ENCODE measurements at places on chromosomes 3 and 15. TPM values are rescaled to one million over a fixed set of nuclear protein-coding genes. Genes with fewer than 3 reads are reported as not detected.

GRCh38 chr3:44235604-44236484 lies 5.8 kb upstream of the TOPAZ1 start:
- DNase-seq: peak; percentile 55

DNA sequence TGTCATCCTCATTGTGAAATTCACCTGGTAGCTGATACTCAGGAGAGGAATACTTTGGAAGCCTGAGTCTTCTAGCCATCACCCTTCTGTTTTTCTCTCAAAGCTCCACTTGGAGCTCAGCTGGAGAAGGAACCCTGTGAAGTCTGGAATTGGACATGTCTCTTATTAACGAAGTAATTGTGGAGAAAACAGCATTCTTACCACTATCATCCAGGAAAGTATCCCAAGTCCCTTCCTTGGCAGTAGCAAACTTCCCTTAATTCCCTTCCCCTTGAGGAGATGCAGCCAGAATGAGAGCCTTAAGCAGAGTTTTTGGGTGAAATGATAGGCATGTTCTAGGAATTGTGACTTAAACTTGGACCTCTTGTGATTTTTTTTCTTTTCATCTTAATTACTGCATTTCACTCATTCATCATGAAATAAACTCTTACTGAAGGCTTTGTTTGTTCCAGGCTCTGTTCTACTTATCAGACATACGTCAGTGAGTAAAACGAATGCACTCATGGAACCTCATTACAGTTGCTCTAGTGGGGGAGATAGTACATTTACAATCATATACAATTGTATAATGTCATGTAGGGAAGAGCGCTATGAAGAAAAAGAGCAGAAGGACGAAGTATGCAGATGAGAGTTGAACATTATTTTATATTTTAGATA lies 30.5 kb upstream of the TCF12 start:
- no peak for DNase-seq

DNA sequence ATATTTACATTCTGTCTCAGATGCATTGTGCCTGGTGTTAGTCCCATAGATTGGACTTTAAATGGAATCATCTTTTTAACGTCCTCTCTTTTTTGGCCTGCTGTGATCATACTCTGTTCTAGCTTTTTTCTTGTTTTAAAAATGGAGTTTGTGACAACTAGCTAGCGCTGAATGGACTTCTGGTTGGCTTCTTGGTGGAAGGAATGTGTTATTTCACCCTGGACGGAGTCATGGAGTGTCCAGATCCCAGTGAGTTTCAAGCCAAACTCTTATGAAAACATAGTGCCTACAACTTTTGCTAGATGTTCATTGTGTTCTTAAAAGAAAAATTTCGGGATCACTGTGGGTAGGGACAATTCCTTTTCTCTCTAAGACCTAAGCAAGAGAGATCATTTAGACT lies 192.6 kb downstream of the TCF12 start:
- no peak for DNase-seq

- no peak for DNase-seq
Measured at GRCh38 chr3:70889162-70890019, 577.0 kb upstream of the MDFIC2 start.

- no peak for DNase-seq
Measured at GRCh38 chr3:158012901-158013300, 93.3 kb downstream of the SHOX2 start.

PRR20G gene
- total RNA-seq: not detected

RBP2 gene
- not detected for total RNA-seq

DNA sequence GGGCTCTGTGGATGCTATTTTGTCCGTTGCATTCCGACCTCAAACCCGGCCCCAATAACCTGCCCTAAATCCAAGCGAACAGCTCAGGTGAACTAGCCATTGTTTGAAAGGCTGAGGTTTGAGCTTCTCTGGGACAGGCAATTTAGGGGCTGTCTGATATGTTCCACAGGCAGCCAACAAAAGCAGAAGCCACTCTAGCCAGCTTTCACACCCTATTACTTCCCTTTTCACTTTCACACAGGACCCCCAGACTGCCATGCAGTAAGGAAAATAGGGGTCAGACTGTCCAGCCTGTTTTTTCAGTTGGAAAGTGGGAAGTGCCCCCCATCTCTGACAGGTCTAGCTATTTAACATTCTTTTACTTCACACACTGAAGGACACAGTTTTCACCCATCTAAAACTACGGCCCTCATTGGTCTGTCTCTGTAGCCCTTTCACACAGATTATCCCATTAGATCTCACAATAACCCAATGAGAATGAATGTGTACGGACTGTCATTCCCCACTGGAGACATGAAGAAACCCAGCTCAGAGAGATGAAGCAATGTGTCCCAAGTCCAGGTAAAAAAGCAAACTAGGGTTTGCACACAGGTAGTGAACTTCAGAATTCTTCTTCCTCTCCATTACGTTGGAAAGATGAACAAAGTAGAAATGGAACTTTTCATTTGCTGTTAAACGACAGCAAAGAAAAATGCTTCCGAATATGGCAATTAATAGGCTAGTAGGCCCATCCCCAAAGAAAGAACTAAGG lies 1.9 kb downstream of the CCDC12 start:
- DNase-seq: no peak

ATP2B2 gene
- not detected for total RNA-seq

DNA sequence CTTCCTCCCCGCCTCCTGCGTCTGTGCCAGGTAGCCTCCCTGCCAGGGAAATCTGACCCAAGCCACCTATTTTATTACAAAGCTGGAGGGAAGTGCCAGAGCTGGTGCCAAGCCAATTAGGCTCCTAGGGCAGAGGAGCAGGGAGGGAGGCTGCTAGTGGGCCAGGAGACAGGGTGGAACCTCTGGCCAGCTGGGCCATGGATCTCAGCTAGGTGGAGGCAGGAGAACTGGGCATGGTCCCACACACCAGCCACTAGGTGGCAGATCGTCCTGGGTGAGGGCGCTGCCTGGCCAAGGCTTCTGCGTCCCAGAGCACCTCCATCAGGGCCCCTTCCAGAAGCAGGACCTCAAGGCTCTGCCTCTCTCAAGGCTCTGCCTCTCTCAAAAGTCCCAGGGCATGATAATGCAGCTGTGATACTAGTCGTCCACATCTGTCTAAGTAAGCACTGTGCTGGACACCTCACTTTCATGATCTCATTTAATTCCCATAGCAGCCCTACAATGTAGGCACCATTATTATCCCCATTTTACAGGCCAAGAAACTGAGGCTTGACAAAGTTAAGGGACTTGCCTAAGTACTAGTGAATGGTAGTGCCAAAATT lies 4.5 kb upstream of the RFT1 start:
- no peak for DNase-seq

OR5K3 gene
- not detected for total RNA-seq

LRRC2 gene
- total RNA-seq: 0.68 TPM

LRRC34 gene
- 1.7 TPM for total RNA-seq

- no peak for DNase-seq
Measured at GRCh38 chr3:36652104-36652503, 112.2 kb downstream of the DCLK3 start.

- no peak for DNase-seq
Measured at GRCh38 chr3:55094676-55095075, 166.8 kb upstream of the LRTM1 start.

DNA sequence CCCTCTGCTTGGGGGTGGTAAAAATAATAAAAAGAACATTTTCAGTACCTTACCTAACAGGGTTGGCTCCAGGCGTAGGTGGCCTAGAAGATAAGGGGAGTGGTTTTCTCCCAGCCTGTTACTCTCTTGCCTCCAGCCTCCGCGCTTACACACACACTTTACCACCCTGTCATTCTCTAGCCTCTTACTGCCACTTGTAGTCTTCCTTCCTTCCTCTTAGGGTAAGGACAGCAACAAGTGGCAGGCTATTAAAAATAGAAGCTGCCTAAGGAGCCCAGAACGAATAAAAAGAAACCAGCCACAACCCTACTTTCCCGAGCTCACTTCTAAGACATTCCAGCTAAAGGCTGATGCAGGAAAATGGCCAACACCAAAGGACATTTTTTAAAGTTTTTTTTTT lies 9.6 kb upstream of the LIPH start:
- no peak for DNase-seq

DNA sequence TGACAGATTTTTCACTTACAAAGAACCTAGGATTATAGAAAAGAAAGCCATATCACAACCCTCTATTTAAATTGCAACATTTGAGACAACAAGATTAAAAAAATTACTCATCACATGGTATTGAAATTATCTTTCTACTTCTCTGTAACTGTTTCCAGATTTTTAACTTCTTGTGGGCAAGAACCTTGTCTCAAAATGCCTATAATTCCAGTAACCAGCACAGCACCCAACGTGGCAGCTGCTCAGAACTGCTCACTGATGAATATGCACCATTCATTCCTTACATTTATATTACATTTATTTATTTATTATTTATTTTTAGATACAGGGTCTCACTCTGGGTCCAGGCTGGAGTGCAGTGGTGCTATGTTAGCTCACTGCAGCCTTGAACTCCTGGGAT lies 216.1 kb downstream of the THRB start:
- DNase-seq: no peak

HRG gene
- total RNA-seq: not detected

GOLGA6L2 gene
- not detected for total RNA-seq

DNA sequence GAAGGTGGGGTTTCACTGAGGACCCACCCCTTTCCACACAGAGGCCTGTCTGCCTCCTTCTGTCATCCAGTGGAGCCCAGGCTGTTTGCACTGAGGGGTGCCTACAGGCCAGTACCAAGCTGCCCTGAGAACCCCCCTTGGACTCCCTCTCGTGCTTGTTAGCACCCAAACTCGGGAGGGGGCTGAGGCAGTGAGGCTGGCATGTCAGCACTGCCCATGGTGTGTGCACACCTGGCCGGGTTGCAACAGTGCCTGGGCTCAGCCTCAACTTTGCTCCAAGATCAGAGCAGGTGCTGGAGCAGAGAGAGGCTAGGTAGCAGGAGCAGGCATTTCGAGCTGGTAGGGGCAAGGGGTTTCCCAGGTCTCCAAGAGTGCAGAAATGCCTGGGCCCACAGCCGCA lies 90.0 kb downstream of the PIK3R4 start:
- no peak for DNase-seq

GRCh38 chr15:61025781-61026180 lies 203.3 kb downstream of the RORA start:
- DNase-seq: peak; percentile 20

SYNPR gene
- total RNA-seq: not detected

DNA sequence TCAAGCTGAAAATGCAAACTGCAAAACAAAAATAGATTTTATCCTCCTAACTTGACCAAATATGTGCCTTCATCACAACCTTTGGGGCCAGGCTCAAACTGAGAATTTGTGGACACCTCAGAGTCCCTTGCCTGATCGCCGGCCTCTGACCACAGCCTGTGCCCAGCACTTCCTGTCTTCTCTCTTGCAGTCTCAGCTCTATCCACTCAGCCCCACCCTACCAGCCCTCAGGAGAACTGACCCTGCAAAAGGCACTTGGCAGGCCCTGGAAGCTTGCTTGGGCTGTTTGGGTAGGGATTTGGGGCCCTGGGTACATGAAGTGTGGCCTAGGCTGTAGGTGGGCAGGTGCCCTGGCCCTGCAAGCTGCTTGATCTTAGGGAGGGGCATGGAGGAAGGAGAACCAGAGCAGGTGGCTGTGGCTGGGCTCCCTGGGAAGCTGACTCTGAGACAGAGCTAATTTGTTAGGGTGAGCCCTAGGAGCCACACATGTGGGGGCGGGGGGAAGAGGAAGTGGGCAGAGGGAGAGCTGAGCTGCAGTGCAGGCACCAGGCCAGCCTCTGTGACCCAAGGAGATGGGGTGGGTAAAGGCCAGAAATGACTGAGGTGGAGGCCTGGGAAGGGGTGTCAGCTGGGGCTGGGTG lies 8.6 kb downstream of the CLEC3B start:
- no peak for DNase-seq

DNA sequence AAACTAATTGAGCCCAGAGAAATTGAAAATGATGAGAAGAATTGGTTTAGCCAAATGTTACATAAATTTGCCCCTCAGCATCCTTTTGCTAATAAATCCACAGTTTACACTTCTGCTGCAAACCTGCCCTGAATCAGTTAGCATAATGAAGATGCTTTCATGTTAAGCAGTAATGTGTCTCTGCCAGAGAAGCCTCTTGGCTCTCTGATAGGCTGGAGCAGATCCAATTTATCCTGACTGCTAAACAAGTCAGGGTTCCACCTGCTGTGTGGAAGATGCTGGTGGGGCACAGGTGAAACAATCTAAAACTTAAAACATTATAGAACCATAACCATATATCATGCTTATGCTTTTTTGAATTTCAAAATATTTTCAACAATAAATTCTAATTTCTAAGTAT lies 946.8 kb downstream of the OTOL1 start:
- no peak for DNase-seq

DAPK2 gene
- 2.5 TPM for total RNA-seq

DNA sequence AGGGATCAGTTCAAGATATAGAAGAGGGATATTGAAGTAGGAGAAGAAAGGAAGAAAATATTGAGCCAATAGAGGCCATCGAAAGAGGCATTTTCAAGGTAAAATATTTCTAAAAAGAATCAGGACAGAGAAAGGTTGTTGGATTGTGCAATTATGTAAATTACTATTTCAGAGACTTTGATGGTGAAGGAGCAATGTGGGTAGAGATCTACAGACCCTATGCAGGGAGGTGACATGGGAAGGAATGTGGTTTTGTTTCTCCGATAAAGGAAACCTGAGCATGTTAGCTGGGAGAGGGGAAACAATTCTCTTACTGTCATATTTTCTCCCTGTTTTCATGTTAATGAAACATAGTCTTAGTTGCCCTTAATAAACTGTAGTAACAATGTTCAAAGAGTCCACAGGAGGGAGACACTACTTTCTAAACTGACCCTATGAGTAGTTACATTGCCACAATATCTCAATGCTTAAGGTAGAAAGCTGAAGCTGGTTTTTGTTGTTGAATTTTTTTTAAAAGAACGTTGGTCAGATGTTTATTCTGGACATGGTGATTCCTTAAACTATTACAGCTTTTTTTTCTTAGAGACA lies 133.3 kb downstream of the GRM7 start:
- no peak for DNase-seq

DNA sequence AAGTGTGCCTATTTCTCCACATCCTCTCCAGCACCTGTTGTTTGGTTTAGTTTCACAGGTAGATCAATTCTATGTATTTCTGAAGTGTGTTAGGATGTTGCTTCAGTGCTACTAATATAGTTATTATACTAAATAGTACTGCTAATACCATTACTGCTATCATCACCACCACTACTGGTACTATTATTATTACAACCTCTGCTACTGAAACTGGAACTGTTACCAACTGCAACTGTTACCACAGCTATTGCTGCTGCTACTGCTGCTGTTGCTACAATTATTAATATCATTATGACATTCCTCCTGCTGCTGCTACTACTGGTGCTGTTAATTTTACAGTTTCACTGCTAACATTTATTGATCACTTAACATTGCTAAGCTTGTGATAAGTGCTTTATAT lies 8.3 kb upstream of the LMOD3 start:
- DNase-seq: no peak

- no peak for DNase-seq
Measured at GRCh38 chr15:47516972-47517371, 200.3 kb upstream of the SEMA6D start.

DNA sequence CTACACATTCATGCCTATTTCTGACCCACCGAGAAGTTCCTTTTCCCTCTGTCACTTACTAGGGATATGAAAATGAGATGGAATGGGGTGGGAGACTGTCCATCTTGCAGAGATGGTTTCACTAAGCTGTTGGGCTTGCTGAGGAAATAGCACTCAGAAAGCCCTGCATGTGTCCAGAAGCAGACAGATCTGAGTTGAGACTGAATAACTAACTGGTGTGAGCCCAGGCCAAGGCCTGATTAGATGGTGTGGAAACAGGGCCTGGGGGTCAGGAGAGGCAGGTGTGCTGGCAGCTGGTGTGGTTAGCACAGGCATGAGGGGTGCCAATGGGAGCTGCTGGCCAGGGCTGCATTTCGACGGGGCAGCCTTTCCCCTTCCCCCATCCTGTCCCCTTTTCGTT lies 72.1 kb downstream of the CLSTN2 start:
- DNase-seq: no peak

All from foreskin keratinocyte (primary cell).